ENCODE measurements at places on chromosomes 12 and 14.

DNA sequence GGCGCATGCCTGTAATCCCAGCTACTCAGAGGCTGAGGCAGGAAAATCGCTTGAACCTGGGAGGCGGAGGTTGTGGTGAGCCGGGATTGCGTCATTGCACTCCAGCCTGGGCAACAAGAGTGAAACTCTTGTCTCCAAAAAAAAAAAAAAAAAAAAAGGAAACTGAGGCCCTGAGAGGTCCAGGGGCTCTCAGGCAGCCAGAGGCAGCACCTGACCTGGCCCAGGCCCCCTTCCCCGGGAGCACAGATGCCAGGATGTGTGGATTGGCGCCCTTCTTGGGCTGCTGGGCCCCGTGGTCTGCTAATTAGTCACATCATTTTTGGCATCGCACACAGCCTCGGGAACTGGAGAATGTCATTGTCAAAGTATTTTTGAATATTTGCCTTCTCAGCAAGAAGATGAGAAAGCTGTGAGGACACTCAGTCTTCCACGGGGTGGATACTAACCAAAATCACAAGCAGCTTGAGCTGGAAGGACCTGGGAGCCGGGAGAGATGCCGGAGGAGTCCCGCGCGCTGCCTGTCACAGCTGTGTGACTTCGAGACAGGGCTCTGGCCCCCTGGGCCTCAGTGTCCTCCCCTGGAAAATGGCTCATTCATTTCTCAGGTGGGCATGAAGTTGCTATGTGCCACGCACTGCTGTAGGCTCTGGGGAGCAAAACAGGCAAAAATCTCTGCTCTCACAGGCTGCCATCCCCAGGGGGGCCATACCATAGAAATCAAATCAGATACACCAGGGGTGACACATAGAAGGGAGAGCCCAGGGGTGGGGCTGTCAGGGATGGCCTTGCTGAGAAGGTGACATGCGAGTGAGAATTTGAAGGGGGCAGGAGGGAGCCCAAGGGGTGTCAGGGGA, 12.5 kb upstream of the RCOR1 start:
- DNase-seq, result no peak

- DNase-seq, result no peak
These were observed 39.3 kb upstream of the DDX11 start for GRCh38 chr12:31034372-31034771.

DNA sequence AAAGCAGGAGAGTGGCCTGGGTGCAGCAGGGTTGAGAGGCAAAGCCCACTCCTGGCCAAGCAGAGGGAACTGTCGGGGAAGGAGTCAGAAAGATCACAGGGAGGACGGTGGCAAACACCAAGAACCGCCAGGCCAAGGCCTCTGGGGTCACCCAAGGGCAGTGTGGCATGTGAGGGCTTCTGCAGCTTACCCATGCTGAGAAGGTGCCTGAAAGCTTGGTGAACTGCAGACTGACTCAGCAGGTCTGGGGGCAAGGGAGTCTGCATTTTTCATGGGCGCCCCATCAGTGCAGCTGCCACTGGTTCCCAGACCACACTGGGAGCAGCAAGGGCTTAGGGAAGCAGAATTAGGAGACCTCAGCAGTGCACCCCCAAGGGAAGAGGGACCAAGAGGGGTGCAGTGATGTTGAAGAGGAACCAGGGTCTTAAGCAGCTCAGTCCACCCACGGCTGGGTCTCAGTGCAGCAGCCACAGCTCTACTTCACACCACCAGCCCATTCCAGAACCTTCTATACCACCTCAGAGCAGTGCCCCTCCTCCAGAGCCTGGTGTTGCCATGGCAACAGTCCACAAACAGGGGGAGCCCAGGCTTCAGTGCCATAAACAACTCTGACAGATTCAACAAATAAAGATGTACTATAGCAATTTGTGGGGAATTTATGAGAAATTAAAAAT, 59.4 kb downstream of the ITPK1 start:
- no peak for DNase-seq

DNA sequence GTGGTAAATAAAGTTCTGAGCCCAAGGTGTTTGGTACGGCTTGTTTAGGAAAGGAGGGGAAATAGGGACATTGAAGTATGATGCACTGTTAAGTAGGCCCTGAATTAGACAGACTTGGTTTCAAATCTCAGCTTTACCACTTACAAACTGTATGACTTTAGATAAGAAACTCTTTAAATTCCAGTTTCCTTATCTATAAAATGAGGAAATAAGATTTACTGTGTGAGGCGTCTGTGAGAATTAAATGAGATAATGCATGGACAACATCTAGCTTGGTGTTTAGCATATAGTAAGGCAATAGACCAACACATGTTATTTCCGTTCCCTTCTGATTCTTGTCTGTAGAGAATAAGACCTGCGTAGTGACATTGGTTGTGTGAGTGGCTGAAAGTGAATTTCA, 7.0 kb downstream of the NCKAP1L start:
- DNase-seq, result no peak

- DNase-seq, result no peak
These were observed 1.7 kb downstream of the PDE3A start for GRCh38 chr12:20370014-20370386.

- DNase-seq, result no peak
These were observed 111.6 kb downstream of the SCN8A start for GRCh38 chr12:51702587-51702986.

- DNase-seq, result peak; percentile 72
These were observed 9.8 kb upstream of the C12orf42 start for GRCh38 chr12:103505371-103506236.

DNA sequence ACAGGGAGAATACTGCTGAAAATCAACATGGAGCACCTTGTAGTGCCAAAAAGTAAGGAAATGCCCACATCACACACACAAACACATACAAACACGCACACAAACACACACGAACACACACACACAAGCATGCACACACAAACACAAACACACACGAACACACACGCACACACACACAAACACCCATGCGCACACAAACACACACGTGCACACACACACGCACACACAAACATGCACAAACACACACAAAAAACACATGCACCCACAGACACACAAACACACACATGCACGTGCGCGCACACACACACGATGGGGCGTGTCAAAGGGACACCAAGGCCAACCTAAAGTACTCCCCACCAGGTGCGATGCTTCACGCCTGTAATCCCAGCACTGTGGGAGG, 61.7 kb upstream of the C14orf180 start:
- DNase-seq, result no peak

GRCh38 chr14:93683226-93683625, 105.1 kb downstream of the PRIMA1 start:
- no peak for DNase-seq

GRCh38 chr12:69575346-69575745, 9.9 kb upstream of the CCT2 start:
- no peak for DNase-seq

DNA sequence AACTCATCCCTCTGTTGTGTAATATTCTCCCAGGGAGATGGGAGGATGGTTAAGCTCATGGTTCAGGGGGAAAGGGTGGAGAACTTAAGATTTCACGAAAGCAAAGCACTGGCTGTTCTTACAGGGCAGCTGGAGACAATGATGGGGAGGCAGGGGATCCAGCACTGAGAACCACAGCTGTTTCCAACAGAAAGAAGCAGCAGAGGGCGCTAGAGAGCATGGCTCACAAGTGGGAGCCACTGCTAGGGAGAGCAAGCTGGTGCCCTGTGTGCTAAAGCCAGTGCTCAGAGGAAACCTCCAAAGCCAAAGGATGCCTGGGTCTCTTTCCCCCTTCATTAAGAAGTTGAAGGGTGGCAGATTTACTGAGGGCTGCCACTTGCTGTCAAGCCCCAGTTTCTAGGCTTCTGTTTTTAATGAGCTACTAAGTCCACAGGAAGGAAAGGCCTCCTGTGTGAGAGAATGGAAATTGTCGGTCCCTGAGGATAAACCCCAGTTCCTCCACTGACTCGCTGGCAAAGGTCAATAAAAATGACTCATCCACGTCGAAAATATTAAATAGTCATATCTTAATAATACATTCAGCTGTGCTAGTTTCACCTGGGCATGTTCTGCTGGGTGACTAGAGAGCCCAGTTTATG, 199.7 kb downstream of the ANO2 start:
- DNase-seq, result peak; percentile 70

DNA sequence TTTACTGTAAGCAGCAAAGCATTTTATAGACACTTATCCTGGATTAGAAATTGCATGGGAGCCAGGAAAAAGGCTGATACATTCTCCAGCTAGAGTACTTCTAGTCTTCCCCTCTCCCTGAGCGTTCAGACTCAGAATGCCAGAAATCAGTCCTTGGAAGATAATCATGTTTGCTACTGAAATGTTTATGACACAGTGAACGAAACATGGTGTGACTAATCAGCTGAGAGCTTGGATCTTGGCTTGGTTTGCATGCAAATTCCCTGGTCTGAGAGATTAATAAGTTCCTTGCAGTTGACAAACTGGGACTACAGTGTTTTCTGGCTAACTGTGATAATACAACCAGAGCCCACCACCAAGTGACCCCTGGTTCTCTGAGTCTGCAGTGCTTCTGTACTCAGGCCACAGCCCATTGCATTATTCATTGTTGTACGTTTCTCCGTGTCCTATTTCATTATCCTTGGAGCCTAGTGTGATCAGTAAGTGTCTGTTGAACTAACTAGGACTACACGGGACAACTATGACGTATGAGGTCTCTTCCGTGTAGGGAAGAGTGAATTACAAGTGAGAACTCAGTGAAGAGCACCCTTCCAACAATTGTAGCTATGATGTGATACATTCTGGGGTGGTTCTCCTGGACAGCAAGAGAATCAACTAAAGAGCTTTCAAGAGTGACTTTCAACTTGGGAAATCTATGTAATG, 34.6 kb upstream of the EVL start:
- no peak for DNase-seq

- no peak for DNase-seq
These were observed 15.4 kb downstream of the CLMN start for GRCh38 chr14:95304342-95304741.

DNA sequence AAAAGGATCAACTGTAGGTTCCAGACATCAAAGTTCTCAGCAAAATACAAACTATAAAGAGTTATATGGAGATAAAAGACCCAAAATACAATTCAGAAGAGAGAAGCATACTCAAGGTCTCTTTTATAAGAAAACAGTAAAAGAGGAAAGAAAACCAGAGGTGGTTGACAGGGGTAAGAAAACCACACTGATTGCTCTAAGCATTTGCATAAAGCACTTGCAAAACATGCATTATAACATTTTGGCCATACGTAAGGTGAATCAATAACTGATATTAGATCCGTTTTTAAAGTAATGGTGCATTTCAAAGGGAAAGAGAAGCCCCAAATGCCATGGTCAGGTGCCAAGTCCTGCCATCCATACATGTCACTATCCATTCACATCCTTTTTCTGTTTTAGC, 5.9 kb downstream of the DDHD1 start:
- no peak for DNase-seq

DNA sequence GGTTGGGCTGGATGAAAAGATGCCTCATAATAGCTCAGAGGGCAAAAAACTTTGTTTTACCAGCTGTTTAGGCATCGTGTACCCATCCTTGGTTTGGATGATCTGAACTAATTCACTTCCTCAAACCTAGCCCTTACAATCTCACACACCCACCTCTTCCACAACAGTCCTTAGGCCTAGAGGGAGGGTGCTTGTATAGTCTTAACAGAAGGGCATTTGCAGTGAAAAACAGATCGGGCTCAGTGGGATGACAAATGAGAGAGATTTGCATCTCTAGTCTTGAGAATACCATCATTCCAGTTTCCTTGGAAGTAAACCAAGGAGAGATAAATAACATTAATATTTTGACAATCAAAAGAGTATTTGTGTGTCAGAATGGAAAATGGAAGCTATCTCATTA, 11.0 kb downstream of the SLCO1A2 start:
- no peak for DNase-seq

DNA sequence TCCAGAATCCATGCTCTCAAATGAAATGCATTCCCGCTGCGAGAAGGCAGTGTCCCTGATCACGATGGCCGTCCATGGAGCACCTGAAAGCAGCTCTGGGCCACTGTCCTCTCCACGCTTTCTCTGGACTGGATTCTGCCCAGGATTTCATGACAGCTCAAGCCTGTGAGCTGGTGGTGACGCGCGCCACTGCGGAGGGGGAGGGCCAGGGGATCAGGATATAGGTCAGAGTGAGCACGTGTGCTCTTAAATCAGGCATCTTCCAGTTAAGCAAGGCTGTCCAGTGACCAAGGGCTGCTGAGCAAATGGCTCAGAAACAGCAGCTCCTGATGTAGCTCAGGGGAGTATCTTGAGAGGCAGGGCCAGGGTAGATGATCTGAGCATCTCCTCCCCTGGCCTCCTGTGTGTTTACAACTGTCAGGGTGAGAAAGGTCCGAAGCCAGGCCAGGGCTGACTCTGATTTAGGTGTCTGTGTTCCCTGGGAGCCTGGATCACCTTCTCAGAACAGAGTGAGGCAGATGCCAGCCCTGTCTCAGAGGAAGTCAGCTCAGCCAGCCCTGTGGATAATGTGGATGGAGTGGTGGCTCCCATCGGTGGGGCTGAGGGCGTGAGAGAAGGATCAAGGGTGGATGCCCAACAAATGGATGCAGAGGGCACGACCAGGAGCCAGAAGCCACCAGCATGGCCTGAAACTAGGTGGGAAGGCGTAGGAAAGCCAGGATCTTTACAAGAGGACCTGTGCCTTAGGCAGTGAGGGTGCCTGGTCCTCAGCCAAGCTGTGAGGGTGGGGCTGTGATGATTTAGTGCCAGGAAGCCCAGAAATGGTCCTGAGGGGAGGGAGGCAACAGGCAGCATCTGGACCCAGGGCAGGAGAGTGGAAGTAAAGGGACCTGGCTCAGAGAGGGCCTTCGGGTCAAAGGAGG, 55.3 kb downstream of the ELK3 start:
- DNase-seq, result no peak

DNA sequence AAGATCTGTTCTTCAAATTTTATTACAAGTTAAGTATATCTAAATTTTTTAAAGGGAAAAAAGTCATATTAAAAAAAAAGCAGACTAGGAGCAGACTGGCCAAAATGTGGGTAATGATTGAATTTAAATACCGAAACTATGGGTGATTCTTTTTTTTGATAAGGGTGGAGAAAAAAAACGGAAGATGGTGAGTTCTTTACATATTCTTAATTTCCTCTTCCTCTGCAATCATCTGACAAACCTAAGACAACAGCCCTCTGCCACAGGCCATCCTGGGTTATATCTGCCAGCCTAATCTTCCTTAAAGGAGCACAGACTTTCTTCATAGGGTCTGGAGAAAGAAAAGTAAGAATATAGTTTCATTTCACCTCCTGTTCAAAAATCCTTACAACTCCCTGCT, 108.0 kb downstream of the PPP2R5E start:
- no peak for DNase-seq

GRCh38 chr14:73026243-73026844, 562 bp downstream of the ZFYVE1 start:
- peak; percentile 31 for DNase-seq

DNA sequence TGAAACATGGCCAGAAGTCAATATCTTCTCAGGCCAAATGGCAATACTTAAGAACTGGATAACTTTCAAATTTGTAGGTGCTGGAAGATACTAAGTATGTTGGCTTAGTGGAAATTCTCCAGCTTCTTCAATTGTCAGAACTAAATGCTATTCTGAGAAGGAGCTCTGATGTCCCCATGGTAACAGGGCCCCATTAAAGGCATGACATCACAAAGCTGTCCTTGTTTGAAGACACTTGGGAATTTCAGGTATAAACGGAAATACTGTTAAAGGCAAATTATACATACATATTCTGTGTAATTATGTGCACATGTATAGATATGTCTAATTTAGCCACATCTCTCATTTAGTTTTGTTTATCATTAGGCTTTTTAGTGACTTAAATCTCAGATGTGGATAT, 210.0 kb upstream of the SEL1L start:
- DNase-seq, result no peak
